ELR (cell line): ENCODE measurements at places on chromosomes 1 and 21.

GRCh38 chr1:187836557-187836956, 1007.8 kb downstream of the PLA2G4A start:
- DNase-seq: no peak

- DNase-seq: peak; percentile 56
These were observed 49.4 kb upstream of the FASLG start for GRCh38 chr1:172609528-172609927.

GRCh38 chr1:26307363-26307781, 936 bp upstream of the UBXN11 start:
- DNase-seq: no peak

- peak; percentile 60 for DNase-seq
These were observed 3.5 kb downstream of the FMO2 start for GRCh38 chr1:171188388-171189266.

DNA sequence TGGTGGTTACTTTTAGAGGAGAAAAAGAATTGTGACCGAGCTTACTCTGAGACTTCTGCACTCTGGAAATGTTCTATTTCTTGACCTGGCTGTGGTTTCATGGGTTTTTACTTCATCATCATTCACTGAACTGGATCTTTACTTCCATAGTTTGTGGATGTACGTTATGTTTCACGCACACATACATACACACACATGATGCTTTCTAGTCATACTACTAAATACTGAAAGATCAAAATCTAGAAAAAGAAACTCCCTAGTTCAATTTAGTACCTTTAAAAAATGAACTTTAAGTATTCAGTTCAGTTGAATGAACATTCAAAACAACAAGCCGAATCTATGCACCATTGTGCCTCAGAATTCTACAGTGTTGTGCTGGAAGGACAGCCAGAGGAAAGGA, 65.0 kb downstream of the TEX35 start:
- no peak for DNase-seq

DNA sequence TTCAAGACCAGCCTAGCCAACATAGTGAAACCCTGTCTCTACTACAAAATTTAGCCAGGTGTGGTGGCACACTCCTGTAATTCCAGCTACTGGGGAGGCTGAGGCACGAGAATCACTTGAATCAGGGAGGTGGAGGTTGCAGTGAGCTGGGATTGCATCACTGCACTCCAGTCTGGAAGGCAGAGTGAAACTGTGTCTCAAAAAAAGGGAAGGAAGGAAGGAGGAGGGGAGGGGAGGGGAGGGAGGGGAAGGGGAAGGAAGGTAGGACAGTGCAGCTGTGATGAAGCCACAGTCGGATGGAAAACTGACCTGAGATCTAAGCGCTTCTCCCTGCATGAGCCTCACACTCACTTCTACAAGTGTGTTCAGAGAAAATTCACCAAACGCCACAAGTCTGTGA, 22.0 kb upstream of the FHAD1 start:
- no peak for DNase-seq

DNA sequence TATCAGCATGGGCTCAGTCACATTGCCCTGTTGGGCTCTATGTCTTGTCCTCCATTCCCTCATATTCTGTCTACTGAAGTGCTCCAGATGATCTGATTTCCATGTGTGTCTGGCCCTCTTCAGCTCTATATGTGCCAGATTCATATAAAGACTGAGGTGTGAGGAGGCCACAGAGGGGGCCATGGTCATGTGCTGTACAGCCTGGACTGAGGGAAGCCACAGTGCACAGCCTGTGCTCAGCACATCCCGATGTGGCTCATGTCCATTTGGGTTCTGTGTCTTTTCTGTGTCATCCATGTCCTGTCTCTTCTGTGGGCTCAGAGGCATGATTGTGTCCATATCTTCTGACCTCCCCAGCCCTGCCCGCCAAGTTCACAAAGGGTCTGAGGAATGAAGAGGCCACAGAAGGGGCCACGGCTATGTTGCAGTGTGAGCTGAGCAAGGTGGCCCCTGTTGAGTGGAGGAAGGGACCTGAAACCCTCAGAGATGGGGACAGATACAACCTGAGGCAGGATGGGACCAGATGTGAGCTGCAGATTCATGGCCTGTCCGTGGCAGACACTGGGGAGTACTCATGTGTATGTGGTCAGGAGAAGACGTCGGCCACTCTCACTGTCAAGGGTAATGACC, 97.0 kb downstream of the OBSCN start:
- no peak for DNase-seq

DNA sequence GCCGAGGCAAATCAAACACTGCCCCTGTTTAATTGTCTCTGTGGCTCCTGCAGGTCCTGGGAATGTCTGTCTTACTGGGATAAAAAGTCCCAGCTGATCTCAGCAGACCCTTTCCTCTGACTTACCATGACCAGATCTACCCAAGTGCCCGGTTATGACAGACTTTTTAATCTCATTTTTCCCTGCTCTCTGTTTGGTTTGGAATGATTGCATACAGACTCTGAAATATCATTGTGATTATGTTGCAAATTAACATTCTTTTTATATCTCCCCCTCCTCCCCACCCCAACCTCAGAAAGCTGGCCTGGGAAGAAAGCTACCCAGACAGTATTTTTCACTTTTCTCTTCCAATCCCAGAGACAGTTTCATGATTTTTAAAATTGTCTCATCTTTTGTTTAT, 16.3 kb downstream of the RAB7B start:
- no peak for DNase-seq

GRCh38 chr1:218371927-218372672, 27.0 kb downstream of the TGFB2 start:
- no peak for DNase-seq

DNA sequence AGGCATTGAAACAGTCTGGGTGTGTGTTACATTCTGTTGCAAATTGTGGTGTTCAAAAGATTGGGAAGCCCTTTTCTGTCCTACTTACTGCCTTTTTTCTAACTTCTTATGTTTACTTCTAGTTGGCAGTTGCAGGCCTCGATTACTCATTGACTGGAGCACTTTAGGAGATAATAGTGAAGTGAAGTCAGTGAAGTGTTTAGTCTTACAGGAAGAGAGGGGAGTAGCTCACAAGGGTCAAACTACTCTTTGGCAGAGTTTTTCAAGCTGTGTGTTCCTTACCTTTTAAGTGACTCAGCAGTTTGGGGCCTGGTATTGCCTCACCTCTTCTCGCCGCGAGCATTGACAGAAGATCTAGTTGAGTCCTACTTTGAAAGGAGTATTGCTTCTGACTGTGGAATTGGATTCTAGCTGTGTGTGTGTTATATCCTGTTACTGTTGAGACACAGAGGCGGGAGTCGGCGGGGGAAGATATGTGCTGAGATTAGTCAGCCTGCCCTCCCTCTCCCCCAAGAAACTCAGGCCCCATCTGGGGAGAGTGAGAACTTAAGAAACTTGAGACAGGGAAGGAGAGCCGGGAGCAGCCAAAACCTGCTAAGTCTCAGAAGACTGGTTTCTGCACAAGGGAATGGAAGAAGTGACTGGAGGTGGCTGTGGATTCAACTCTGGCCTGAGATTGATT, 19.3 kb downstream of the AHCYL1 start:
- peak; percentile 98 for DNase-seq

DNA sequence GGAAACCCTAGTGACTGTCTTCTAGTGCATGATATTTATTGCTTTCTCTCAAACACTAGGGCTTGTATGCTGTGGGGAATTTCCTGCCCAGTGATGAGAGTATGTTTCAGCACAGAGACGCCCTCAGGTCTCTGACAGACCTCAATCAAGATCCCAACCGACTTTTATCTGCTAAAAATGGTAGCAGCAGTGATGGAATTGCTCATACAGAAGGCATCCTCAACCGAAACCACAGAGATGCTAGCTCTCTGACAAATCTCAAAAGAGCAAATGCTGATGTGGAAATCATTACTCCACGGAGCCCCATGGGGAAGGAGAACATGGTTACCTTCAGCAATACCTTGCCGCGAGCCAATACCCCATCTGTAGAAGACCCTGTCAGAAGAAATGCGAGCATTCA, 41.3 kb downstream of the PLPPR4 start:
- DNase-seq: peak; percentile 35

- DNase-seq: no peak
These were observed 56.3 kb downstream of the ITGB3BP start for GRCh38 chr1:63466759-63467158.

- no peak for DNase-seq
These were observed 155.5 kb downstream of the CLIC6 start for GRCh38 chr21:34824314-34824713.

- DNase-seq: no peak
These were observed 40.9 kb downstream of the ACTL8 start for GRCh38 chr1:17795836-17796645.

GRCh38 chr21:43805275-43805800, 16.0 kb downstream of the RRP1 start:
- no peak for DNase-seq

GRCh38 chr1:202073206-202073605, 49.5 kb upstream of the GPR37L1 start:
- no peak for DNase-seq

- DNase-seq: no peak
These were observed 50.1 kb downstream of the PBX1 start for GRCh38 chr1:164609089-164609488.

GRCh38 chr1:112063781-112064728, 74.6 kb upstream of the KCND3 start:
- DNase-seq: no peak

- DNase-seq: no peak
These were observed 6.4 kb upstream of the RGS2 start for GRCh38 chr1:192802406-192802805.

DNA sequence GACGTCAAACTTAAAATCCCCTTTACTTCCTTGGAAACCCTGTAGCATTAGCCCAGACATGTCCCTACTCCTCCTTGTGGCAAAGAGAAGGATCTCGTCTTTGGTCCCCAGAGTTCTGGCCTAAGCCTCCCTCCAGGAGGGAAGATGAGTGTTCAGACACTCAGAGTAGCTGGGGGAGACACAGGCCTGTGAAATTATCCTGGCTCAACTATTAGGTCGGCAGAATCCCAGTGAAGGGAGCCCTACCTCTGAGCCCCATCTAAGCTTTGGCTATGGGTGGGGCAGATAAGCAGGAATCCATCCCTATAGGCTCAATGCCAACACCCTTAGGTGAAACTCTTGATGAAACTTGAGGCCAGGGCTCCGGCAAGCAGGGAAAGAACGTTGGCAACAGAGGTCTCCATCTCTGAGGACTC, 1.7 kb upstream of the SFN start:
- DNase-seq: peak; percentile 69

- DNase-seq: no peak
These were observed 32.0 kb downstream of the MACO1 start for GRCh38 chr1:25462732-25463131.

- DNase-seq: no peak
These were observed 4.6 kb downstream of the USP48 start for GRCh38 chr1:21778405-21778727.

GRCh38 chr1:247639381-247639981, 34.1 kb downstream of the OR2G3 start:
- DNase-seq: peak; percentile 30

GRCh38 chr1:185636848-185637247, 97.3 kb upstream of the HMCN1 start:
- no peak for DNase-seq

DNA sequence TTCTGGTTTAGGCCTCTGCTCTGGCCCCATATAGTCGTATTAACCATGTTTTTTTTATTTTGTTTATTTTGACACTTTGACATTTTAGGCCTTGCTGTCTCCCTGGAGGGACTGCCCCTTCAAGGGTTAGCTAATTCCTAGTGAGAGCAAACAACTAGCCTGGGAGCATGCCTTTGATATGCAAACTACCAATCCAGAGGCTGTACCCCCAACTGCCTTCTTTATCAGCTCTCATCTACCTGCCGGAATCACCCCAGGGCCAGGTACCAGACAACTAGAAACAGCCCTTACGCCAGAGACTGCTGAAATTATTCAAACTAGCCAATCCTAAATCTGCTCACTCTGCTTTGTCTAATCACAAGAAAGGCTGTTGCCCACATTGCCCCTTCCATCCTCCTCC, 13.0 kb upstream of the ST6GALNAC5 start:
- no peak for DNase-seq

GRCh38 chr1:31912839-31913239, 25.3 kb downstream of the PTP4A2 start:
- DNase-seq: no peak

DNA sequence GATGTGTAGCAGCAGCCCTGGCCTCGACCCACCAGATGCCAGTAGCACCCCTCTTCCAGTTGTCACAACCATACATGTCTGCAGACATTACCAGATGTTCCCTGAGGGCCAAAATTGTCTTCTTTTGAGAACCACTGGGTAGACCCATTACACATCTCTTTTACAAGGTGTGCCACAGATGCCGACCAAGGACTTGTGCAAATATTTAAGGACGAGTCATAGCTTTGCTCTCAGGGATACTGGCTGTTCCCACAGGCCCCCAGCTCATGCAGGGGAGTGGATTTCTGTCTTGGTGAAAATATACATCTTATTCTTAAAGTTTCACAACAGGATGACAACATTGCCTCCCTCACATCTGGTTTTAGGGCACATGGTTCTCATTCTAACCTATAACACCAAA, 59.4 kb upstream of the ZBTB18 start:
- no peak for DNase-seq

DNA sequence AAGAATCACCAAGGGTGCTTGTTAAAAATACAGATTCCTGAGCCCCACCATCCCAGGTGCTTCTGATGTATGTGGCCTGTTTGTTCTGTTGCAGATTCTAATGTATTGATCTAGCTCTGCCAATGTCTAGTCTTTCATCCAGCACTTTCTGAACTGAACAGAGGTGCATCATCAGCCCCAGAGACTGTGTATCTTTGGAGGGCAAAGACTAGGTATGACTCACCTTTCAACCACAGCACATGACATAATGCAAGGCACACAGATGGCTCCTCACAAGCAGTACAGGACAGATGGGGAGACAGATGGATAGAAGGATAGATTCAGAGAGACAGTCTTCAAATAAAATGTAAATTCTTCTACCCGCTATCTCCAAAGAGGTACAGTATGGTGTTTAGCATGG, 32.3 kb downstream of the CD58 start:
- DNase-seq: peak; percentile 89
